Choroid plexus epithelial cell (primary cell): ENCODE measurements at places on chromosomes 1 and 21.
A peak's percentile ranks its signal among the peaks of the same experiment; 100 is the strongest.

DNA sequence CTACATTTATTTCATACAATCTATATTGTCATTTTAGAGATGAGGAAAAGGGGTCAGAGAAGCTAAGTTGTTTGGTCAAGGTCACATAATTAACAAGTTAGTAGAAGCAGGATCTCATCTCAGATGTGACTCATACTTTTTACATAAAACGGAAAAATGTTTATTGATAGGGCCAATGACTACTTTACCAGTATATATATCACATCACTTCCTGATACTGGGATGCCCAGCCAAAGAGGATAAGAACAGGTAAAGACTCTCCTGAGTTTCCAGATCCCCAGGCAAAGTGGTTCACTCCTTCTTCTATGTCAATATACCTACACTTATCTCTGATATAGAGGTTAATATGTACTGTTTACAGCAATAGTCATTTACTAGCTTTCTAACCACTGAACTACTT is 21.0 kb downstream of the YIPF1 start:
- no peak for DNase-seq

GRCh38 chr1:101667761-101668160 is 329.0 kb downstream of the OLFM3 start:
- DNase-seq = no peak

- no peak for DNase-seq
These were observed 50.6 kb downstream of the SUSD4 start for GRCh38 chr1:223313415-223313754.

GRCh38 chr1:184350573-184350972 is 36.3 kb upstream of the C1orf21 start:
- no peak for DNase-seq

DNA sequence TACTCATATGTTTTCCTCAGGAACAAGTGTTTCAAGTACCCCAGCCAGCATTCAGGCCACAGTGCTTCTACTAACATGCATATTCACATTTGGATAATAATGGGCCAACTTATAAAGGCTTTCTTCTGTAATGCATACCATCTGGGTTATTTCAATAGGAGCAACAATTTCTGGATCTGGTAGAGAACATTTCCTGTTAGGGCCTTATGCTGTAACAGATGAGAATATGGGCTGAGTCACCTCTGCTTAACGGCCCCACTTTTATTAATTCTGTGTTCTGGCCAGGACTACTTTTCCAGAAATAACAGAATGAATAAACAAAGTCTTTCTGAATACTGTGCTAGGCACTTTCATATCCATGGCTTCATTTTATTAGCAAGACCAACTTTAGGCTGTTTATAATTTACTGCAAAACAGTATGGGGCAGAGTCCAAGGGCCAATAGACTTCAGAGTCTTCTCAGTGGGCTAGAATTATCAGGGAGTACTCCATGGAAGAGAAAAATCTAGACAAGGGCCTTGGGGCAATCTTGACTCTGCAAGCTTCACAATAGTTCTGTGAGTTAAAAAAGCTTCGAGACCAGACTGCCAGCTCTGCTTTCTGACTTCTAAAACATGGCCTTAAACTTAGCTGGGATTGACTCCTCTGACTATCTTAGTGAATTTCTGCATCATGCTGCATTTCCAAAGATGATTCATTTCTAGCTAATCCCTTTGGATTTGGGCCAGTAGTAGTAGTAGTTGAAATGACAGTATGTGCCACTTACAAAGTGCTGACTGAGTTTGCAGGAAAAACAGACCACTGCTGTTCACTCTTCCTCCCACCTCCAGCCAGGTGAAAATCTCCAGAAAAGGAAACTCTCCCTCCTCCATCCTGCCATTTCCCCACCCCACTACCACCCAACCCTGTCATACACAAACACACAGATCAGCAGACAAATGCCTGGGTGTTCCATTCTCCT is 8.2 kb upstream of the SSX2IP start:
- peak; percentile 82 for DNase-seq
